Renal cortex interstitium (tissue), 15 donors: ENCODE measurements at places on chromosomes 12 and 14. TPM values are rescaled to one million over a fixed set of nuclear protein-coding genes. Genes with fewer than 3 reads are reported as not detected.

FBXO33 gene
- 10.3 TPM for polyA plus RNA-seq

WNT1 gene
- polyA plus RNA-seq, result not detected

TAS2R7 gene
- polyA plus RNA-seq, result not detected

ABCD2 gene
- 0.06 TPM for polyA plus RNA-seq

FGF6 gene
- not detected for polyA plus RNA-seq

KRT6A gene
- polyA plus RNA-seq, result not detected

DIO2 gene
- polyA plus RNA-seq, result 0.20 TPM

KRT3 gene
- polyA plus RNA-seq, result not detected

KCNC2 gene
- 0.40 TPM for polyA plus RNA-seq

AHNAK2 gene
- 1.7 TPM for polyA plus RNA-seq

MAP1LC3B2 gene
- 10.8 TPM for polyA plus RNA-seq

ART4 gene
- polyA plus RNA-seq, result 0.34 TPM

MDM1 gene
- polyA plus RNA-seq, result 36.1 TPM

A2M gene
- 172 TPM for polyA plus RNA-seq

LAG3 gene
- 2.1 TPM for polyA plus RNA-seq

TAS2R9 gene
- not detected for polyA plus RNA-seq

ASPG gene
- polyA plus RNA-seq, result 10.1 TPM

MYO1H gene
- 1.3 TPM for polyA plus RNA-seq

GZMB gene
- polyA plus RNA-seq, result not detected

L2HGDH gene
- 9.7 TPM for polyA plus RNA-seq

SUSD6 gene
- 19.8 TPM for polyA plus RNA-seq

SLC25A47 gene
- not detected for polyA plus RNA-seq

PMCH gene
- polyA plus RNA-seq, result 0.76 TPM

B3GNT4 gene
- 5.2 TPM for polyA plus RNA-seq

NTN4 gene
- polyA plus RNA-seq, result 98.6 TPM

PTHLH gene
- polyA plus RNA-seq, result 0.81 TPM

CCDC91 gene
- polyA plus RNA-seq, result 27.0 TPM

GNG2 gene
- 62.2 TPM for polyA plus RNA-seq

PIGH gene
- 38.2 TPM for polyA plus RNA-seq

TGFB3 gene
- 18.8 TPM for polyA plus RNA-seq

CLEC4D gene
- 0.56 TPM for polyA plus RNA-seq

CD163L1 gene
- 1.6 TPM for polyA plus RNA-seq

PIK3C2G gene
- polyA plus RNA-seq, result 3.1 TPM

ALDH2 gene
- 119 TPM for polyA plus RNA-seq

FAM222A gene
- polyA plus RNA-seq, result 5.6 TPM

FAR2 gene
- 42.6 TPM for polyA plus RNA-seq

TMEM229B gene
- polyA plus RNA-seq, result 2.2 TPM

TCL1B gene
- polyA plus RNA-seq, result 0.36 TPM

ANO4 gene
- 2.0 TPM for polyA plus RNA-seq
